ENCODE measurements at places on chromosomes 3 and 15. TPM values are rescaled to one million over a fixed set of nuclear protein-coding genes. Genes with fewer than 3 reads are reported as not detected.

- H3K27me3 ChIP-seq = peaks cover 11% of the 10 kb centered on the region
- no peaks in the 10 kb centered on the region for H3K4me1 ChIP-seq
- DNase-seq = no peak
- no peak overlapping the region for H3K27ac ChIP-seq
- no peak overlapping the region for H3K4me3 ChIP-seq
Measured at GRCh38 chr15:66126031-66126441, 127.5 kb downstream of the MEGF11 start.

DNA sequence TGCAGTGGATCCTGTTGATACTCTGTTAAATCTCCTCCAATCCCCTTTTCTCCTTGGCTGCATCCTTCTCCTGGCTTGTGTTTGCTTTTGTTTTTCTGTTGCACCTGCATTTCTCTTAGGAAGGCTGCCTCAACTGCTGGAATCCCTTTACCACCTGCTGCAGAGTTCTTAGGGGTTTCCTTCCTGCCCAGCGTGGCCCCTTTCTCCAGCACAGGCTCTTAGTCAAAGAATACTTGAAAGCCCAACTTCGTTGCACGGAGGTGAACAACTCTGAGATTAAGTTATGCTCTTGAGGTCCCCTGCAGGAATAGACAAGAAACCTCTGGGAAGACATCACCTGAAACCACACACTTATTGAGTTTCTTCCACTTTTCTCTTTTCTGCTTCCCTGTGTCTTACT, 121.6 kb upstream of the GRM7 start:
- no peak overlapping the region for H3K27ac ChIP-seq
- H3K4me1 ChIP-seq = no peaks in the 10 kb centered on the region
- no peaks in the 10 kb centered on the region for H3K27me3 ChIP-seq
- H3K4me3 ChIP-seq = no peak overlapping the region
- H3K36me3 ChIP-seq = no peaks in the 10 kb centered on the region

DNA sequence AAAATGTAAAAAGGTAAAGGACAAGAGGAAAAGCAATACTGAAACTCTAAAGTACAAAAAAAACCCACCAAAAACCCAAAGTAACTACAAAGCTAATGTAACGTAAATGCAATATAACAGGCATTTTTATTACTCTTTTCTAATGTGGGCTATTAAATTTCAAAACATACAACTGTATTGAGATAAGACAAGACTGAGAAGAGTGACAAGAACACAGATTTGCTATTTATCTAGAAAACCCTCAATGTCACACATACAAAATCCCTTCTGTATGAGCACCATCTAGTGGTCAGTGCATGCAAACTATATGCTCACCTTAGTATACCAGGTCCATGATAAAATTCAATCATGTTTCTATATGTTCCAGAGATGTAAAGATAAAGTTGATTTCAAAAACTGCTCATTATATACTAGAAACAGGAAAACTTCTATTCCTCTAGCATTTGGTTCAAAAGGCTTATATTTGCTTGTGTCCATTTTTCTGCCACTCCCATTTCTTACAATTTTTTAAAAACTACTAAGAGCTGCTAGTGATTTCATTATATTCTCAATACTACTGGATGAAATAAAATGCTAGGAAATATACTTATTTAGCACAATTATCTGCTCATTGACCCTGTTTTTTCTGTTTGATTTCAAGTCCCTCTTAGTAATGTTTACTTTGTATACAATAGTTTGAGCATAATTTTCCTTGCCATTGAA, 111.4 kb downstream of the DLG1 start:
- H3K36me3 ChIP-seq = peaks cover 3% of the 10 kb centered on the region
- H3K27ac ChIP-seq = no peak overlapping the region
- peak; percentile 16 for DNase-seq
- no peaks in the 10 kb centered on the region for H3K27me3 ChIP-seq
- H3K4me1 ChIP-seq = peaks cover 16% of the 10 kb centered on the region

- no peak for DNase-seq
- H3K27ac ChIP-seq = no peak overlapping the region
- peaks cover 4% of the 10 kb centered on the region for H3K27me3 ChIP-seq
- H3K4me3 ChIP-seq = no peak overlapping the region
- no peaks in the 10 kb centered on the region for H3K4me1 ChIP-seq
Measured at GRCh38 chr3:61466357-61466756, 95.0 kb upstream of the PTPRG start.

GRCh38 chr3:35565048-35565447, 74.3 kb upstream of the ARPP21 start:
- no peaks in the 10 kb centered on the region for H3K27me3 ChIP-seq
- H3K27ac ChIP-seq = no peak overlapping the region
- DNase-seq = no peak
- H3K4me1 ChIP-seq = no peaks in the 10 kb centered on the region
- no peaks in the 10 kb centered on the region for H3K36me3 ChIP-seq

- H3K4me3 ChIP-seq = peak overlapping the region; percentile 56
- peak overlapping the region; percentile 98 for H3K27ac ChIP-seq
- H3K36me3 ChIP-seq = no peaks in the 10 kb centered on the region
- DNase-seq = peak; percentile 89
Measured at GRCh38 chr15:76987896-76988860, 6.7 kb upstream of the PSTPIP1 start.

- H3K36me3 ChIP-seq = no peaks in the 10 kb centered on the region
- H3K4me3 ChIP-seq = no peak overlapping the region
- peaks cover 5% of the 10 kb centered on the region for H3K27me3 ChIP-seq
- no peak overlapping the region for H3K27ac ChIP-seq
Measured at GRCh38 chr15:80856400-80856799, 77.2 kb downstream of the CEMIP start.

GRCh38 chr3:24235121-24235520, 259.5 kb downstream of the THRB start:
- H3K4me3 ChIP-seq = no peak overlapping the region
- peaks cover 3% of the 10 kb centered on the region for H3K4me1 ChIP-seq
- peaks cover 5% of the 10 kb centered on the region for H3K27me3 ChIP-seq
- DNase-seq = no peak
- no peaks in the 10 kb centered on the region for H3K36me3 ChIP-seq

DNA sequence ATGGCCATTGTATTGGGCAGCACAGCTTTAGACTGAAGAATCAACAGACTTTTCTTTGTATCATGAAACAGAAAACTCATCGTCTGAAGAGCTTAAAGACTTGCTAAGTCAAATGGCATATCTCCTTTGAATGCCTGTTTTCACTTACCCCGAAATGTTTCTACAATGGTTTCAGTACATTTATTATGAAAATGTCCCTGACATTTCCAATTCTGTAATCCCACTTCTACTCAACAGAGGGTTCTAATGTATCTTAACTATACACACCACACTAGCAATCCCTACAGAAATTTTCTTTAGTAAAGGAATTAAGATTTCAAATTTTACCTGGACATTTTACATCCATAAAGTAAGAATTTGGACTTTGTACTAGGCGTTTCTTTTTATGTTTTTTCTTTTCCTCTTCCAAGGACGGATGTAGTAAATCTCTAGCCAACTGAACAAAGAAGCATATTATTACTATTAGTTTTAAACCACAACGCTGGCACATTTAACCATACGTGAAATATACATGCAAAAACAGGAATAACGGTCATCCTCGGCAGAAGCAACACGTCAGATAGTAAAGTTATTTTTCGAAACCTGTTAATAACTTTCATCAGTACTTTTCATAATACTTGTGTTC, 1.1 kb downstream of the RPS27L start:
- H3K27me3 ChIP-seq = no peaks in the 10 kb centered on the region
- H3K4me3 ChIP-seq = peak overlapping the region; percentile 100
- H3K36me3 ChIP-seq = peaks cover 18% of the 10 kb centered on the region
- DNase-seq = no peak
- peaks cover 23% of the 10 kb centered on the region for H3K4me1 ChIP-seq

TNFSF10 gene
- total RNA-seq = 34.8 TPM

GNB4 gene
- 0.88 TPM for total RNA-seq

SEMA5B gene
- not detected for total RNA-seq

CCDC39 gene
- not detected for total RNA-seq

GCSAM gene
- 12.1 TPM for total RNA-seq

TPRG1 gene
- total RNA-seq = 11.9 TPM
